ENCODE measurements at places on chromosomes 2 and 18.

DNA sequence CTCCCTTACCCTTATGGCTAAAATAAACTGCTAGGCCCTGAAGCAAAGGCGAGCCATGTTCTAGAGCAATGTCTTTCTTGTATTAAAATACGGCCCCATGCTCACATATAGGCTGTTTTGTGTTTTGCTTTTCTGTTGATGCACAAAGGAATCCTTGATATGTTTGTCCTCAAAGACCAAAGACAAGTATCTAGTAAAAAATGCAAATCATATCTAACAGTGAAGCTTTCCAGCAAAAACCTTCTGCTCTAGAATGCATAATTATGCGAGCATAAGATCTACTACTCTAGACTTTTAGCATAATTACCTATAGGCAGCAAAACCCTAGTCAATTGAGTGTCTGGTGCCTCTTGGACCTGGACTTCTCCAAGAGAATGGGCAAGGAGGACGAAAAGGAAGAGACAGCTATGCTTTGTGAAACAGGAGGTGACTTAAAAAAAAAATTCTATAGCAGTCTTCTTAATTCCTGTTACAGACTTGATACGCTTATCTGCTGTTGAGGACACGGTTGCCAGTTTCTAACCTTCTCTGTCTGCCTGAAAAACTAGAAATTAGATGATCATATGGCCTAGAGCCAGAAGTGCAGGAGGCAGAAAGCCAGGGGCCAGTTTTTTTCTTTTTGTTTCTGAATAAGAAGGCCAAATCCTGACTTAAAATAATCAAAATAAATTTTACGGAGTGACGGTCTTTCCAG is 1.5 kb upstream of the AMMECR1L start:
- no peak for DNase-seq

GRCh38 chr2:109021895-109022300 is 32.9 kb upstream of the EDAR start:
- DNase-seq: no peak

DNA sequence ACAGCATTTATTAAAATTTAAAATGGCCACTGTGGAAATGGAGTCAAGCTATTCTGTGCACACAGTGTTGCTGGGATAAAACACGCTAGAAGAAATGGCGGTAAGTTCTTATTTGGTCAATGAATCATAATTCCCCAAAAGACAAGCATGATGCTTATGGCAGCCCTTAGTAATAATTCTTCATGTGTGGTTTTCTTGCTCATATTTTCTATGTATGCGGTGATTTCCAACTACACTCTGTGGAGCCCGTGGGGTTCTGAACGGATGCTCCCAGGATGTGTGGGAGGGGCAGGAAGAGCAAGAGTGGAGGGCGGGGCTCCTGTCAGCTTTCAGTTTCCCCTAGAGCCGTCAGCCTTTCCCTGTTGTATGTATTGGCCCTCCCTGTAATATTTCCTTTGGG is 91.7 kb upstream of the RMDN2 start:
- DNase-seq: no peak

GRCh38 chr2:161139098-161139987 is 20.9 kb upstream of the TANK start:
- no peak for DNase-seq

- DNase-seq: no peak
Observed at GRCh38 chr18:34528177-34528576, 181.9 kb upstream of the DTNA start.

DNA sequence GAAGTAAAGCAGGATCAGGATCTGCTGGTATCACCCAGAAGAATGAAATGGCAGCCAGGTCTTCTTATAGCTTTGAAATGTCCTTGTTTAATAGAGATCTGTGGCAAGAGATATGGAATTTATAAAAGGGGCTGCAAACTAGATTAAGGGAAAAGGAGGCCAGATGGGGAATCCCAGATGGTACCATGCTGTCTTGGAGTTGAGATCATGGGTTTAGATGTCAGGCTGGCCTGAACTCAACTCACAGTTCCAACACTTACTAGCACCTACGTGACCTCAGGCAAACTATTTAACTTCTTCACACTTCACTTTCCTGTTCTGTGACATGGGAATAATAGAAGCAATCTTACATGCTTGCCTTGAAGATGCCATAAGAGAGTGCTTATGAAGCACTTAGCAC is 188.2 kb downstream of the ALK start:
- DNase-seq: no peak

- DNase-seq: no peak
Observed at GRCh38 chr2:74227646-74228045, 29.2 kb downstream of the MTHFD2 start.

GRCh38 chr2:29259221-29259620 is 144.0 kb downstream of the CLIP4 start:
- DNase-seq: no peak

DNA sequence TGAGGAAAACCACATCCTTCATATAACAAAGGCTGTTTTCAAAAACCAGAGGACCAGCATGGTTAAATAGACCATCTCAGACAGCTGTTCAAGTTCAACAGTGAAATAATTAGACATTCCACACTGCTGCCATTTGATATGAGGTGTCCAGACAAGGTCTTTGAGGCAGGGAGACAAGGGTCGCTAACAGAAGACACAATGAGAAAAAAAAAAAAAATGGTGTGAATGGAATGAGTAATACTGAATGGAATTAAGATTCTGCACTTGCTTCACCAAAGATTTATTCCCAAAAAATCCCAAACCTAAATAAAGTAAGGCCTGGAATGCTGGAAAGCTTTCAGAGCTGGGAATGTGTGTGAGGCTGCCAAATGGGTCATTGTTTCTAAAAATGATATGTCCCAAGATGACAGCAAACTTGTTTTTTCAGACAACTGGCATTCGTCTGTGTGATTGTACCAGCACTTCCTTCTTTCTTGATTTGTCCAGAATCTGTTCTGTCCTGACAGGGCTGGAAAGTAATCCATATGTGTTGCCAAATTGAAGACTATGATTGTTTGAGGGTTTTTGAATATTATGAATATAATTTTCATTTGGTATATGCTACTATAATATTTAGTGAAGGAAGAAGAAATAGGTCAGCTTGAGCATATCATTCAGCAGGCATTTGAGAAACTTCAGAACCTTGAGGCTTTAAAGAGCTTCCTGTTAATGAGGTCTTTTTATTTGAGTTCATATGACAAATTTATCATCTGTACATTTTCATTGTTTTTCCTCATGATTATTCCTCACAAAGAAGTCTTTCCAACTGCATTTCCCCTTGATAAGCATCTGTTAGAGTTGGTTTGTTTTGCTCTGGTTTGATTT is 85.2 kb upstream of the ITGA4 start:
- DNase-seq: no peak

DNA sequence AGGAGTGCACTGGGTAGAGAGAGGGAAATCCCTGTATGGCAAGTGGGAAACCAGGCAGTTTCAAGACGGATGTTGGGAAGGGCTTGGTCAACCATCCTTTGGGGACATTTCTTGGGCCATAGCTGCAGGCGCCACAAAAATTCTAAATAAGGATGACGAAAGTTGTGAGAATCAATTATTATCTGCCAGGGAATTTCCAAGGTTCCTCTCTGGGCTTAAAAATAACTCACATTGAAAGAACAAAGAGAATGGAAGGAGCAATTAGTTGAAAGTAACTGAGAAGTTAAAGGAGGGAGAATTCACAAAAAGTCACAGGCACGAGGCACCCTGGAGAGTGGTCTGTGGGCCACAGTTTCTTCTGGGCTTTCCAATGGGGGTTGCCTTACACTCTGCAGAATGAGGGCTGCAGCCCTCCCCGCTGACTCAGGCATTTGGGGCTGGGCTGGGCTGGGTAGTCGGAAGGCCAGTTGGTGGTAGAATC is 195.7 kb downstream of the SMAD7 start:
- DNase-seq: no peak

DNA sequence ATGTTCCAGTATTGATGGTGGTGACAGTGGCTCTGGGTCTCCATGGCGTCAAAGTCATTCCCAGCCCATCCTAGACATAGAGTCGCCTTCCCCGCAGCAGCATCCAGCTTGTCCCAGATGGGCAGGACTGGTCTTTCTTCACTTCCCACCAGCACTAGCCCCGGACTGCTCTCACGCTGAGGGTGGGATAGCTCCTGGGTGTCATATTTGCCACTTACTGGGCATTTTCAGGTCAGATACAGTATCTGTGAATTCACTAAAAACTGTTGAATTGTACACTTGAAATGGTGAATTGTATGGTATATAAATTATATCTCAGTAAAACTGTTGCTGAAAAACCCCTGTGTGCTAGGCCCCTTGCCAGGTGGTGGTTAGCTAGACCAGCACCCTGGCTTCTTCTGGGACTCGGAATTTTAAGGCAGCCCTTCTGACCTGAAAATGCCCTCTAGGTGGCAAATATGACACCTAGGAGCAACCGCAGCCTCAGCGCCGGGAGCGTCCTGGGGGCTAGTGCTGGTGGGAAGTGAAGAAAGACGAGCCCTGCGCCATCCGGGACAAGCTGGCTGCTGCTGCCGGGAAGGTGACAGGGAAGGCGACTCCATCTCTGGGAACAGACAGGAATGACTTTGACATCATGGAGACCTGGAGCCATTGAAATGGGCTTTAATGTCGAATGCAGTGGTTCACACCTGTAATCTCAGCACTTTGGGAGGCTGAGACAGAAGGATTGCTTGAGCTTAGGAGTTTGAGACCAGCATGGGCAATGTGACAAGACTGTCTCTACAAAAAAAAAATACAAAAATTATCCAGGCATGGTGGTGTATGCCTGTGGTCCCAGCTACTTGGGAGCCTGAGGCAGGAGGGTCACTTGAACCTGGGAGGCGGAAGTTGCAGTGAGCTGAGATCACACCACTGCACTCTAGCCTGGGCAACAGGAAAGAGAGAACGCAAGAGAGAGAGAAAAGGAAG is 56.2 kb downstream of the DDX1 start:
- no peak for DNase-seq

DNA sequence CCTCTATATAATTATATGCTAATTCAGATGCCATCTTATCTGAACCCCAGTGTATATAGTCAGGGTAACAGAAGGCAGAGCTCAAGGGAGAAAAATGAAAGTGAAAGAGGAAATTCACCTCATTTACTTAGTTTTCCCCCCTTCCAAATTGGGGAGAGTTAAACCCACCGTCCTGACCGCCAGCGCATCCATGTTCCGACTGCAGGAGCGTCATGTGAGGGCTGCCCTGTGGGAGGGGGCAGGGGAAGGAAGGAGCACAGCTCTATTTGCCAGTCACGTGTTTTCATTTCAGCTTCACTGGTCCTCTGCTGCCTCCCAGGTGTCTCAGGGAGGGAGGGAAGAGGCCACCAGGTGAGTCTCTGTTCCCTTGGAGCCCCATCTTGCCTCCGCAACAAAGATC is 13.2 kb downstream of the CNNM4 start:
- DNase-seq: no peak

DNA sequence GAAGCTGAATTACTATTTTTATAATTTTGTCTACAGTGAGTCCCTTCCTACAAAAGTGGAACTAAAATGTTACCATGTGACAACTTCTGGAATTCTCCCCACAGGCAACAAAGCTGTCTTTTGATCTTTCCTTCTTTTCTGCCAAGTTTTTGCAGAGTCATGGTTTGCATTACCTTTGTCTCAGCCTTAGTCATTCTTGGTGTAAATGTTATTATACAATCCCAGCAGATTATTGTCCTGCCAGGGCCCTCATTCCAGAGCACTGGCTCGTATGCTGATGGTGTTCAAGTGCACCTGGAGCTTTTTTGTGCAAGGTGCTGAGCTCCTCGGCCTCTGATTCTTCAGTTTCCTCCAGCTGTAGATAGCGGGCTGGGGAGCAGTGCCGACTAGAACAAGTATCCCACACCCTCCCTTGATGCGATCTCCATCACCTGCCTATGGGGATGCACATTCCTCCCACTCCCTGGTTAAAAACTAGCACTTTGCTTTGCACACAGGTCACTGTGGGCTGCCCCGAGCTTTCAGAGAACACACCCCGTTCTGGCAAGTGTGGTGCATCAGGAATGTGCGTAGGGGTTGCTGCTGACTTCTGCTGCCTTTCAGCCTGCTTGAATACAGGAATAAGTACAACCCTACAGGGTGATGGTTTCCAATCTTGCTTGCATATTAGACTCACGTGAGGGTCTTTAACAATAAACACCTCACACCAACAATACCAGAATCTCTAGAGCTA is 263.6 kb downstream of the RNF144A start:
- DNase-seq: peak; percentile 15

DNA sequence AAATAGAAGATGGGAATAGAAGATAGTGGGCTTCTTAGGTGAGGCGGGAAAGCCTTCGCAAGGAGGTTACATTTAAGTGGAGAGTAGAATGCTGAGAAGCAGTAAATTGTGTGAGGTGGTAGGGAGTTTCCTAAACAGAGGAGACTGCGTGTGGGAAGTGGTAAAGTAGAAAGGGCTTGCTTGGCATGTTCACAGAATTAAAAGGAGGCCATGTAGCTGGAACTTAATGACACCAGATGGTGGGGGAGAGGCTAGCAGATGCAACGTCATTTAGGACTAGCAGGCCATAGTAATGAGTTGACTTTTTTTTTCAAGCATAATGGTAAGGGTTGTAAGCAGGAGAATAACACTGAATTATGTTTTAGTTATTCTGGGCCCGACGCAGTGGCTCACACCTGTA is 13.0 kb upstream of the RTN4 start:
- no peak for DNase-seq

GRCh38 chr2:28683100-28683706 is 68.4 kb upstream of the PPP1CB start:
- no peak for DNase-seq

DNA sequence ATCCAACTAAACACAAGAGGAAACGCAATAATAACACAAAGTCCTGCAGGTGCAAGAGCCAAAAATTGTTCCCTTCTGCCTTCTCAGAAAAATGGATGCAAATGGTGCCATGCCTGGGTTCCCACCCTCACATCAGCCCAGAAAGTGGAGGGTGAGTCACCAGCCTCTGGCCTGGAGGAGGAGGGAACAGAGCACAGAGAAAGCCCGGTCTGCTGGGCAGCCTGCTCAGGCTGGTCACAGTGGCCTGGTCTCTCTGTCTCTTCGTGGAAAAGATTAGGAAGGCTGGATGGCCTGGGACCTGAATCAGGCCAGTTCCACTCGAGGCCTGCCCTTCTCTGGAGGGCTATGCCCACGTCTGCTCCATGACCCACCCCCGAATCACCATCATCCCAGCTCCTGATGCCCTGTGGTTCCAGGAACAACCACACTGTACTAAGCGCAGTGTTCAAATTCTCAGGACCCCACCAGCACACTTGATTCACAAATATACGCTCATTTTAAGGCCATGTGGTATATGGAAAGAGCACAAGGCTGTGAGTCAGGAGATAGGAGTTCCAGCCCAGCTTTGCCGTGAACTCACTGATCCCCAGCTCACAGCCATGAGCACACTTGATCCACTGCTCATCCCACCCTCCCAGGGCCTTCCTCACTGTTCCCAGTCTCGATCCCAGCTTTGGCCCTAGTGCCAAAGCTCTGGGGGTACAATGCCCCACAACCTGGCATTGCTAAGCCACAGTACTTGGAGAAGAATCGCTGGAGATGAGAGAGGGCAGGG is 82.1 kb downstream of the ZBTB7C start:
- DNase-seq: no peak

- no peak for DNase-seq
Observed at GRCh38 chr2:161101406-161101805, 58.8 kb upstream of the TANK start.

- DNase-seq: peak; percentile 72
Observed at GRCh38 chr2:191041418-191042161, 27.6 kb upstream of the STAT1 start.

Measured in epithelial cell of proximal tubule (primary cell).